ENCODE measurements at places on chromosomes 5 and 9. TPM values are rescaled to one million over a fixed set of nuclear protein-coding genes. Genes with fewer than 3 reads are reported as not detected.

The PKD2L2 gene
- not detected for total RNA-seq

The PCDHGC5 gene
- total RNA-seq, result not detected

The SLC36A2 gene
- not detected for total RNA-seq

The LCN2 gene
- total RNA-seq, result not detected

The PCDHA2 gene
- not detected for total RNA-seq

The NFIL3 gene
- total RNA-seq, result 38.1 TPM

The FGF10 gene
- not detected for total RNA-seq

The PRDM9 gene
- total RNA-seq, result not detected

The GAS1 gene
- not detected for total RNA-seq

The WNK2 gene
- not detected for total RNA-seq

The GLE1 gene
- 46.5 TPM for total RNA-seq

The PAEP gene
- total RNA-seq, result not detected

The WNT8A gene
- not detected for total RNA-seq

The MAMDC2 gene
- total RNA-seq, result not detected

The HEMGN gene
- 1.6 TPM for total RNA-seq
